ENCODE measurements at places on chromosomes 1 and 21. TPM values are rescaled to one million over a fixed set of nuclear protein-coding genes. Genes with fewer than 3 reads are reported as not detected.
A peak's percentile ranks its signal among the peaks of the same experiment; 100 is the strongest.

DNA sequence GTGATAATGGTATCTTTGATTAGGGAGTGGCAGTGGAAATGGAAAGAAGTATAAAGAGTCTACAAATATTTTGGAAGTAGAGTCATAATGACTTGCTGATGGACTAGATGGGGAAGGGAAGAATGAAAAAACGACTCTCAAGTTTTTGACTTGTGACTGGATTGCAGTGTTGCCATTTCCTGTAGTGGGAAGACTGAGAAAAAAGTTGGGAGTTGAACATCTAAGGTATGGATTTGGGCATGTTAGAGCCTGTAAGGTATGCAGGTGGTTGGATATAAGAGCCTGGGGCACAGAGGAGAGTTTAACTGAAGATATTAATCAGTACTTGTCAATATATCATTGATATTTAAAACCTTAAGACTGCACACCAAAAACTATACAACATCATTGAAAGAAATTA is 19.4 kb downstream of the DNM3 start:
- DNase-seq = no peak

DNA sequence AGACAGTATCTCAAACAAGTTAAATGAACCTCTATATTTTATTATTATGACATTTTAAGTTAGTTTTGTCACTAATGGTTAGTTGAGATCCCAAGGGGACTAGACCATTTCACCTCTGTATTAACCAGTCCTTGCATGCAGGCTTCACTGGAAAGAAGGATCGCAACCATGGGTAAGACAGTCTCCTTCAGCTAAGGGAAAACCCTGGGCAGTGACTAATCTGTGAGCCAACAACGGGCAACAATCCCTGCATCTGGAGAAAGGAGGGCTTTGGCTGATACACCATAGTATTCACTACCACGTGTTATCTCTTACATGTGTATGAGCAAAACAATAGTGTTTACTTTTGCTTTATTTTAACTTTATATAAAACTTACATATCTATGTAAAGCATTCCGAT is 708.8 kb upstream of the CHRM3 start:
- no peak for DNase-seq

- DNase-seq = peak; percentile 73
These were observed 7.3 kb downstream of the RNU1-2 start for GRCh38 chr1:16903054-16903453.

GRCh38 chr1:170481000-170481399 is 51.0 kb upstream of the GORAB start:
- DNase-seq = no peak

DNA sequence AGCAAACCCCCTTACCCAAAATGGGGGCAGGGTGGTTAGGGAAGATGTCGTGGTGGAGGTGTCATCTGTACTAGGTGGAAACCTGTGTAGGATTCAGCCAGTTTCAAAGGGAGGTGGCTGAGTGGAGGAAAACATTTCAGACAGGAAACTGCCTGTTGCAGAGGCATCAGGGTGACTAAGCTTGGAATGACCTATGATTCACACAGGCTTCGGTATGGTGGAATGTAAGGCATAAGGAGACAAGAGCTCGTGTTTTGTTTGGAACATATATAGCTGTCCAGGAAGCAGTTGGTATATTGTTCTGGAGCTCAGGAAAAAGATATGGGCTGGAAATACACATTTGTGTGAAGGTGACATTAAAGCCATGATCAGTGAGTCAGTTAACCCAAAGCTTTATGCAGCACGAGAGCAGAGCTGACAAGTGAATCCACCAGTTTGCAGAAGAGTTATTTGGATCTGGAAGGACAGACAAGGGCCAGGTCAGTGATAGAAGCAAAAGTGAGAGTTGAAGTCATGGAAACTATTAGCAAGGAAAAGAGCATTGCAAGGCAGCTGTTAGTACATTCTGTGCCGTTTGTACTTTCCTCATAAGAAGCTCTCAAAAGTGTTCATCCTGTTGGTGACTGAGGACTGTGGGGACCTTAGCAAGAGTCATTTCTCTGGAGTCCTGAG is 12.2 kb downstream of the UTP25 start:
- DNase-seq = no peak

- DNase-seq = no peak
These were observed 1225.8 kb upstream of the PRMT6 start for GRCh38 chr1:105830571-105831146.

GRCh38 chr1:230072866-230073265 is 5.8 kb downstream of the GALNT2 start:
- no peak for DNase-seq

DNA sequence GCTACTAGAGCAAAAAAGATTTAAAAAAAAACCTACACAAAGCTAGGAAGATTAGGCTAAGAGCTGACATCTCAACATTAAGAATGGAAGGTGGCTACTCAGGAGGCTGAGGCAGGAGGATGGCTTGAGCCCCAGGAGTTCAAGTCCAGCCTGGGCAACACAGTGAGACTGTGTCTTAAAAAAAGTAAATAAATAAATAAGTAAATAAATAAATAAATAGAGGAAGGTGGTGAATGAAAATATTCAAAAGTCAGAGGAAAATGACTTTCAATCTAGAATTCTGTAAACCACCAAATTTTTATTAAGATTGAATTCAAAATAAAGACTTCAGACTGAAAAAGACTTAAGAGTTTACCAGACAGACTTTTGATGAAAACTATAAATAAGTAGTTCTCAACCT is 50.9 kb upstream of the TMPRSS2 start:
- no peak for DNase-seq

- DNase-seq = peak; percentile 70
These were observed 91.5 kb upstream of the LBR start for GRCh38 chr1:225519166-225519863.

DNA sequence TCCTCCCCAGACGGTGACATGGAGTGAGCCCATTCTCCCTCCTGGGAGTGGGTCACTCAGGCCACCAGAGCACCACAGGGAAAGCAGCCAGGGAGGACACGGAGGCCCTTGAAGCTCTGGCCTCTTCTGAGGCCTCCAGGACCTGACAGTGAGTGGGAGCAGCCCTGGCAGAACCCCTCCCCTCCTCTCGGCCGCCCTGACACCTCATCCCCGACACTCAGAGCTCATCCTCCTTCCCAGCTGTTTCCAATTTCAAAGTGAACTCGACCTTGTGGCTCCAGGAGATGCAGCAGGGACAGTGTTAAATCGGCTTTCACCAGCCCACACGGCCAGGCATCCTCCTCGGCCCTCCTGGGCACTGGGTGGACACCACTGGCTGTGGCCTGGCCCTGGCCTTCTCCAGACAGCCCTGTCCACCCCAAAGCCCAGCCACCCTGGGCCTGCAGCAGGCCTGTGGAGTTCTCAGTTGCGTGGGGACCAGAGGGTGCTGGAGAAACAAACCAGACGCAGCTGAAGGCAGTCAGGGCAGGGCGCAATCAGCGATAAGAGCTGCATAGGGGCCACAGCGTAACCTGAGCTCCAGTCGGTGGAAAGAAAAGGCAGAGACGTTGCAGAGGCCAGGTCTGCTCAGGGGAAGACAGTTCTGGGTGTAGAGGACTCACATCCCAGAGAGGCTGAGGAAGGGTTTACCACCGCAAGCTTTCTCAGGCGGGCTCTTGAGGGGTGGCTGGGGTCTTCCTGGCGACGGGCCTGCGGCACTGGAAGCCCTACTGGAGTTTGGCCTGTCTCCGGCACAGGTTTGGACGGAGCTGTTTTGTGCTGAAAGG is 27.1 kb downstream of the FTCD start:
- DNase-seq = peak; percentile 65

GRCh38 chr1:158020886-158021620 is 27.6 kb downstream of the KIRREL1 start:
- DNase-seq = no peak

DNA sequence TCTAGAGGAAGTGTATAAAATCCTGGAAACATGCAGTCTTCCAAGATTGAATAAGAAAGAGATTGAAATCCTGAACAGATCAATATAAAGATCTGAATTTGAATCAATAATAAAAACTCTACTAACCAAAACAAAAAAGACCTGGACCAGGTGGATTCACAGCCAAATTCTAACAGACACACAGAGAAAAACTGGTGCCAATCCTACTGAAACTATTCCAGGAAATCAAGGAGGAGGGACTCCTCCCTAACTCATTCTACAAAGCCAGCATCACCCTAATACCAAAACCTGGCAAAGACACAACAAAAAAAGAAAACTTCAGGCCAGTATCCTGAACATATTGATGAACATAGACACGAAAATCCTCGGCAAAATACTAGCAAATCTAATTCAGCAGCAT is 58.3 kb downstream of the SYT14 start:
- DNase-seq = no peak

DNA sequence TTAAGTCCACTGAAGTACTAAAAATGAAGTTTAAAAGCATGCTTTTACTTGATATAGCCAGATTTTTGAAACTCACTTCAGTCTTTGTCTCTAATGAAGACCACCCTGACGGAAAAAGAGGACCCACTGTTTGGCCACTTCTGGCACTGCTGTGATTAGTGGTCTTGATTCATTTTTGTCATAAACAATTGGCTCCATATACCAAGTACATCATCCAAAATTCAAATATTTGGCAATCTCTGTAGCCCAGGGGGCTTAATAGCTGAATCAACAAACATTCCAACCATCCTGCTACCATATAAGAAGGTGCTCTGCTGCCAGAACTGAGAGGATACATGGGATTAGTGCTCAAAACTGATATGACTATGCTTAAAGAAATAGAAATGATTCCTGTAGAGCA is 156.0 kb downstream of the COL24A1 start:
- DNase-seq = no peak

DNA sequence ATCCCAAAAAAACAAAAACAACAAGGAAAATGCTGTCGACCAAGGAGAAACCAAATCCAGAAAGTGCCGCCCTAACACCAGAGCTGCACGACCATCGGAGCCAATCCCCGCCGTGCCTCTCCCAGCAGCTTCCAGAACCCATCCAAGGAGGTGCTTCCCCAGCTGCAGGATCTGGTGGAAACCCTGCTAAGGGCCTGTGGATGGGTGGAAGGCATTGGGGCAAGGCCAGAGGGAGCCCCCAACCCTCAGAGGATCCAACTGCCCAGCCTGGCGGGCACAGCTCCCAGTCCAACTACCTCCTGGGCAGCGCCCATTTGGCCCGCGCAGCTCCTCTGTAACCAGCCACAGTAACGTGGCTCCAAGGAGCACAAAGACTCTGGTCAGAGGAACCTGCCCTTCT is 81.6 kb downstream of the NPHP4 start:
- DNase-seq = no peak

- no peak for DNase-seq
These were observed 21.9 kb downstream of the RAB3B start for GRCh38 chr1:51968632-51969031.

DNA sequence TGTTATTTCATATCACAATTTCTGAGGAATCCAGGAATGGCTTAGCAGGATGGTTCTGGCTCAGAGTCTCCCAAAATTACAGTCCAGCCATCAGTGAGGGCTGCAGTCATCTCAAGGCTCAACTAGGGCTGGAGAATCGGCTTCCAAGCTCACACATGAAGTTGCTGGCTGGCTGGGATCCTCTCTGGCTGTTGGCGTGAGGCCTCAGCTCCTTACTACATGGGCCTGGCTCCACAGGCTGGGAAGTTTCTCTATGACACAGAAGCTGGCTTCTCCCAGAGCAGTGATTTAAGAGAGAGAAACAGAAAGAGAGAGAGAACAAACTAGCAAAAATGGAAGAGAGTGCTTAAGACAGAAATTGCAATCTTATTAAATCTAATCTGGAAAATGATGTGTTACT is 38.8 kb upstream of the RGS8 start:
- peak; percentile 90 for DNase-seq

DNA sequence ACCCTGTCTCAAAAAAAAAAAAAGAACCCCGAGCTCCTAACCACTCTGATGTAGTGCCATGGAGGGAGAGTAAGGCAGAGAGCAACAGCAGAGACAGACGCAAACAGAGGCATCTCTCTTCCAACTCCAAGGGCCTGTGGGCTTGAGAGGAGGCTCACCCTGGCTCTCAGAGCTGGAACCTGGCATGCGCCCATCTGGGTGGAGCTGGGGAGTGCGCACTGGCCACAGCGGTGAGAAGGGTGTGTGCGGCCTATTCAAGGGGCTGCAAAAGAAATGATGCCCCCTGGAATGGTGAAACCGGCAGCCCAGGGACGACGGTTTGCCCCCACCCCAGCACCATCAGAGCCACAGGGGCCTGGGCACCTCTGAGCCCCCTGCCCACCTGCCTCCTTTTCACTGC is 17.6 kb downstream of the COL8A2 start:
- DNase-seq = no peak

DNA sequence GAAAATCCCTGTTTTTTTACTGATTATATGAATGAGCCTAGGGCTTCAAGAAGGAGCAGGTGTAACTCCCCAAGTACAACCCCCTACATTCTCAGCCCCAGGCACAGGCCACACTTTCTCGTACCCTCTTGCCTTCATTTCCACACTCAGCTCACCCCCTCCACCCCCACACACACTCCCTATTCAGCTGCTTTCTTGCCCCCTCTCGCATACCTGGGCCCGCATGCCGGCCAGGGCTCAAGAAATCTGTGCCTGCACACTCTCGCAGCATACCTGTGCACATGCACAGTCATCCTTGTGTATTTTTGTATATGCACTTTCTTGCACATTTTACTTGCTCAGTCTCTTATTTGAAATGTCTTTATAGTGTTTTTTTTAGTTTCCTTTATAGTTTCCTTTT is 2.0 kb downstream of the PTPRF start:
- no peak for DNase-seq

DNA sequence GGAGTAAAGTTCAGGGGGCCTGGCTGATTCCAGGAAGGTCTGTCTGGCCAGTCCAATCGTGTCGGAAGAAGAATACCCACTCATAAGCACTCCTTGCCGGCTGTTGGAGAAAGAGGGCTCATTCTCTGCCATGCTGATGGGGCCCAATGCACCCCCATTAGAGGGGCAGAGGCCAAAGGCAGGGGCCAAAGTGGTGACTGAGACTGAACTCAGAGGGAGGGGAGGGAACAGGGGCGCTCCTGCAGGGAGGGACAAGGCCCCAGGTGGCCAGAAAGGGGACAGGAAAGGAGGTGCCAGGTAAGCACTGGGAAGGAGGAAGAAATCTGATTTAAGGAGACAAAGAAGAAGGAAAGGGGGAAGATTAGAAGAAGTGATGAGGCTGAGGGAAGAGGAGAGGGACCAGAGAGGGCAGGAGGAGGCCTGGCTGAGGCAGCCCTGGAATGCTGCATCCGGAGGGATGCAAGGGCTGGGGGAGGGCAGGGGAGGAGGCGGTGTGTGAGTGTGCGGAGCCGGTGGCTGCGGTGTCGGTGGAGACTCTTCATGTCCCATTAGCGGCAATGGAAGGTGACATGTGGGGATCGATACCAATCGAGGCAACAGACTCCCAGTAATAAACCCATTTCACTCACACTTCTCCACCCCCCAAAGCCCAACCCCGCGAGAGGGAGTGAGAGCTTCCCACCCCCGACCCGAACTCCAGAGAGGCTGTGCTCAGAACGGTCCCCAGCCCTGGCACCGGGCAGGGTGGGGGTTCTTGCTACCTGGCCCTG is 12.0 kb upstream of the ETV3L start:
- no peak for DNase-seq

The TSACC gene
- not detected for polyA plus RNA-seq

The REN gene
- polyA plus RNA-seq = 0.32 TPM

The OR2G6 gene
- not detected for polyA plus RNA-seq

The KCNQ4 gene
- polyA plus RNA-seq = not detected

The LGR6 gene
- polyA plus RNA-seq = 1.0 TPM
